ENCODE measurements at places on chromosomes 3 and 15.

- no peak for DNase-seq
Measured at GRCh38 chr3:72995337-72995736, 1.3 kb upstream of the PPP4R2 start.

- no peak for DNase-seq
Measured at GRCh38 chr3:23035927-23036640, 167.0 kb upstream of the UBE2E2 start.

DNA sequence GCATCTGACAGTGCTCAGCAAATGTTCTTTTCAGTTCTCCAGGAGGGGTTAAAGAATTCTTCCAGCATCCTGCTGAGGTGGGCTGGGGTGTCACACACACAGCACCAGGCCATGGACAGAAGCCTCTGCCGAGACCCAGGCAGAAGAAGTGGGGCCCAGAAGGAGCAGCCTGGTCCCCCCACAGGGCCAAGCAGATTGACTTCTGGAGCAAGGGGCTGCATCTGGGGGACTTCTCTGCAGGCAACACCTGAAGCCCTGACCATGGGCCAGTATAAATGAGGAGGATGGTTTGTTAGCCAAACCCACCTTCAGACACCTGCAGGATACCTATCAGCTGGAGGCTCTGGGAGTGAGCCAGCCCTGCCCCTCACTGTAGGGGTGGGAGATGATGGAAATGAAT is 16.2 kb upstream of the TMEM40 start:
- no peak for DNase-seq

GRCh38 chr3:100069472-100069871 is 44.8 kb downstream of the FILIP1L start:
- DNase-seq = no peak

DNA sequence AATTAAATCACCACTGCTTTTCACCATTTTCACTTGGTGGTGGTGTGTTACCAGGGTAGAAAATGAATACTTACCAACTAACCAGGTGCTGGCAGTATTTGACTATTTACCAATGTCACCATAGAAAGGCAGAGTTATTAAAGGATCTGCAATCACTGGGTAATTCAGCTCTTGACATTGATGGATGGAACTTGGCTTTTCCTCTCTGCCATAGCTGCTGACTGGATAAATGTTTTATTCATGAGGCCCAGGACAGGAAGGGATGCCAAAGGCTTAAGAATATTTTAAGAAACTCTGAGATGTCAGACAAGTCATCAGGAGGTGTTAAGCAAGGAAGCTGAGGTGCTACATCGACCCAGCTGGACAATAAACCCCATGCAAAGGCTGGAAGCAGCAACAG is 495.5 kb upstream of the CFAP20DC start:
- no peak for DNase-seq

- no peak for DNase-seq
Measured at GRCh38 chr3:46871222-46871621, 6.3 kb upstream of the PTH1R start.

- no peak for DNase-seq
Measured at GRCh38 chr3:14959359-14959943, 12.1 kb downstream of the NR2C2 start.

DNA sequence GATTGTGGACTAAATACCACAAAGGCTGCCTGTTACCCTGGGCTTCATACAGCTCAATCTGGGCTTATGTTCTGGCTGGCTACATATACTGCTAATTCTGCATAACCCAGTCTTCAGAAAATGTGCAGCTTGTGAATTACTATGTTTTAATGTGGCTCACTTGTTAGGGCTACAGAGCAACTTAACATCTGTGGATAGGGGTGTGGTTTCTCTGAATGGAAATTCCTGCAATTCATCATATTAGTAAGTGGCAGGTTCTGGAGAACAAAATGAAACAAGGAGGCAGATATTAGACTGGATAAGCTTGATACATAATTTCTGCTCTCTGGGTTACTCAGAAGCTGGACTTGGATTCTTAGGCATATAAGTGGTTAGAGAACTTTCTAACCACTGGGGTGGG is 6.7 kb downstream of the TMEM202 start:
- no peak for DNase-seq

- DNase-seq = no peak
Measured at GRCh38 chr3:43011638-43012037, 32.5 kb downstream of the GASK1A start.

GRCh38 chr3:161314836-161315395 is 56.4 kb downstream of the SPTSSB start:
- DNase-seq = no peak

- no peak for DNase-seq
Measured at GRCh38 chr3:27696906-27697305, 25.2 kb downstream of the EOMES start.

- no peak for DNase-seq
Measured at GRCh38 chr3:72127224-72127612, 342.3 kb upstream of the PROK2 start.

GRCh38 chr3:44104043-44104442 is 137.6 kb upstream of the TOPAZ1 start:
- DNase-seq = no peak

DNA sequence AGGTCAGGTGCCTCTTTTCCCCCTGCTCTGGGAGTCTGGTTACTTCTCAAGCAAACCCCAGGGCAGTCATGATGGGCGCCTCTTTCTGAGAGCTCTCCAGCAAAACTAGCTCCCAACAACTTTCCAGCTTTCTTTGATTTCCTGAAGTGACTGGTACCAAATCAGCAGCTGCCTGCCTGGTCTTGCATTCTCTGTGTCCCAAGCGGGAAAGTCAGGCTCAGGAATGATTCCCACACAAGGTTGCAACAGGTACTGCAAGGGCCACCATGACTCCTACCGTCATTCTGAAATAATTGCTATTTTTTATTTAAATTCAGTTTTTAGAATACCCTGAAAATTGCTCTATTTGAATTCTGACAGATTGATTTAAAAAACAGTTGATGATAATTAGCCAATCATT is 658.7 kb downstream of the SQOR start:
- DNase-seq = no peak

DNA sequence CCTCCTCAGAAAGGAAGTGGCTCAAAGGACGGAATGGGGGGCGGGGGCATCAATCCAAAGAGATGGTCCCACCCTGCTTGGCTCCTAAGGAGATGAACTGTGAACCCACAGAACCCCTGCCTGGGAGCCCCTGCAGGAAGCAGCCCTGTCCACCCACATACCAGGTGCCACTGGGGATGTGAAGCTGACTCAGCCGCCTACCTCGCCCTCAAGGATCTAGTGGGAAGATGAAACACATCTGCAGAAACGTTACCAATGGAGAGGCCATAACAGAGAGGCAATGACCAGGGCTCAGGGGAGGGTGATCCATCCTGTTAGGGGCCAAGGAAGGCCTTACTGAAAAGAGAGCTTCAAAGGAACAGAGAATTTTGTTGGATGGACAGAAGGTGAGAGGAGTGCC is 35.1 kb downstream of the EAF1 start:
- DNase-seq = no peak

GRCh38 chr15:51550841-51551240 is 71.7 kb downstream of the DMXL2 start:
- DNase-seq = no peak

DNA sequence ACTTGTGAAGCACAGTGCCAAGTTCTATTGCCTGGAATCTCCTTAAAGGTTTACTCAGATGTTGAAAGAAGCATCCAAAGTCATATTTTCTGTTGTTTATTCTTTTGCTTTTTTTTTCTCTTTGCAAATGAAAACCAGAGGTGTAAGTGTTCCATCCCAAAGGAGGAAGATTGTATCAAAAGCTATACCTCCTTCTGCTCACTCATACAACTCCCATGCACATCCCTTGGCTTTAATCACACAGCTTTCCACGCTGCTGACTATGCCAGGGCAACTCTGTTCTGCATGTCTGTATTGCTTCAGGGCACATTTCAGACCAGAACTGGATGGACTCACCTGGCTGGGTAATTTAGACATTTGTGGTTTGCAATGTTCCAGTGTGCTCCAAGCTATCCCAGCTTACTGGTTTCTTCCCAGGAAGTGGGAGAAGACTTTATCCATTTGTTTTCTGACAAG is 399.6 kb upstream of the TBL1XR1 start:
- no peak for DNase-seq

DNA sequence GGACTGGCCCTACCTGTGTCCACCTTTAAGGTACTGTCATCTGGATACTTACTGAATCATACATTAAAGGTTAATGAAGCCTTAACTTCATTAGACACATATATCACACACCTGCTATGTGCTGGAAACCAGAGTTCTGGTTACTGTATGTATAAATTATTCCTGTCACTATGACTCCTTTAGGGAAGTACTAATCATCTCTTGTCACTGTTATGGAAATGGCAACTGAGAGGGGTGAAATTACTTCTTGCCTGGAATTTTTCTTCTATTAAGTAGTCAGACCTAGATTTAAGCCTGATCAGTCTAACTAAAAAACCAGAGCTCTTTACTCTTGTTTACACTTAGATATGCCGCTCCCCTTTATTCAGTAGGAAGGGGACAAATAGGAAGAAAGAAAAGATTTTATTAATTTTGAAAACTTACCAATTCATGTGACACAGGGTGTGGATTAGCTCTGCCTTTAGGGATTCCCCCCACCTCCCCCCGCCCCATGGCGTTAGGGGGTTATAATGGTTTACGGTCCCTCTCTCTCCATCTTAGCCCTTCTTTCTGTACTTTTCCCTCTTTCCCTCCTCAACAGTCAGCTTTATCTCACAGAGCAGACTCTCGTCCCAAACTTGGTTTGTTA is 152.5 kb downstream of the KLHL25 start:
- no peak for DNase-seq

- DNase-seq = no peak
Measured at GRCh38 chr15:28943611-28944230, 57.9 kb downstream of the APBA2 start.

DNA sequence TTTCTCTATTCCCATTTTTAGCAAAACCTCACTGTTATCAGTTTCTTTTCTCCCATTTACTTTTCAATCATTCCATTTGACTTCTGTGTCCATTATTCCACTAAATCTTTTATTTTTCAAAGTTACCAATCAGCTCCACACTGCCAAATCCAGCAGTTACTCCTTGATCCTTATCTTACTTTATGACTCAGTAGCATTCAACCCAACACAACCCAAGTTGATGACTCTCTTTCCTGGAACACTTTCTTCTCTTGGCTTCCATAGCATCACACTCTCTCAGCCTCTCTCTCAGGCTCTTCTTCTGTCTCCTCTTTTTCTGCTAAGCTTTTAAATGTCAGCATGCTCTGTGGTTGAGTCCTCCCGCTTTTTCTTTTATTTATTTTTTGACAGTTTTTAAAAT is 36.3 kb downstream of the RASGRP1 start:
- DNase-seq = peak; percentile 28

Data from CD4-positive, alpha-beta T cell treated with Interleukin-15 for 4 hours (primary cell).